Activated T-cell treated with anti-CD3 and anti-CD28 coated beads, Interleukin-2, amount 50 U/mL, for 48 hours (primary cell): ENCODE measurements at places on chromosomes 16 and 17.

GRCh38 chr17:1766382-1767135 lies 4.7 kb downstream of the SERPINF1 start:
- no peak for DNase-seq

DNA sequence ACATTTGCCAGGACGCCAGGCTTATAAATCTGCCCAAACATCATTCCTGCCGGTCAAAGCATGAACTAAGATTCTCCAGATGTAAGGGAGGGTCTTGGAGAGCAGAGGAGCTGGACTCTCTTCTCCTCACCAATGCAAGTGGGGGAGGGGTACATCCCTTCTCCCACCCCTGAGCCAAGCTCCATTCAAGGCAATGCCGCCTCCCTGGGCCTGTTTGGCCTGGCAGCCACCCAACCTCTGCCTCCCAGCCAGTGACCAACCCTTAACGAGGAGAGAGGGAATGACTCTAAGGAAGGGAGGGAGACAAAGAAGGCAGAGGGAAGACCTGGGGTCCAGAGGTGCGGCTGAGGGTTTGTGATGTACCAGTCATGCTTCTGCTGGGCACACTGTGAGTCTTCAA lies 13.8 kb downstream of the C17orf50 start:
- DNase-seq, result no peak

GRCh38 chr16:20937736-20938135 lies 37.2 kb downstream of the LYRM1 start:
- DNase-seq, result no peak

DNA sequence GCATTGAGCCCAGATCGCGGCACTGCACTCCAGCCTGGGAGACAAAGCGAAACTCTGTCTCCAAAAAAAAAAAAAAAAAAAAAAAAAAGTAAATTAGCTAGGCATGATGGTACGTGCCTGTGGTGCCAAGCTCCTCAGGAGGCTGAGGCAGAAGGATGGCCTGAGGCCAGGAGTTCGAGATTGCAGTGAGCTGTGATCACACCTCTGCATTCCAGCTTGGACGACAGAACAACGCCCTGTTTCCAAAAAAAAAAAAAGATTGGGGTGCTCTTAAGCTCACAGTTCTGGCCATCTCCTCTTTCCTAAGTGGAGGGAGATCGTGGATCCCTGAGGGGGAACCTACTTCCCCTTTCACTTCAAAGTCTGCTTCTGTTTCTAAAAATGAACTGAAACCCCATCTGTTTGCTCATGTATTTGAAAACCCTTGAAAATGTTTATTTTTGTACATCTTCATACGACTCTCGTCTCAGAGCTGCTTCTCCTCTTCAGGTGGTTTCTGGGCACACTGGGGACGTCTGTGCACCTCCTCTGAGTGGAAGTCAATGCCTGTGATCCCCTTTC lies 138.8 kb downstream of the PRKCA start:
- DNase-seq, result no peak

DNA sequence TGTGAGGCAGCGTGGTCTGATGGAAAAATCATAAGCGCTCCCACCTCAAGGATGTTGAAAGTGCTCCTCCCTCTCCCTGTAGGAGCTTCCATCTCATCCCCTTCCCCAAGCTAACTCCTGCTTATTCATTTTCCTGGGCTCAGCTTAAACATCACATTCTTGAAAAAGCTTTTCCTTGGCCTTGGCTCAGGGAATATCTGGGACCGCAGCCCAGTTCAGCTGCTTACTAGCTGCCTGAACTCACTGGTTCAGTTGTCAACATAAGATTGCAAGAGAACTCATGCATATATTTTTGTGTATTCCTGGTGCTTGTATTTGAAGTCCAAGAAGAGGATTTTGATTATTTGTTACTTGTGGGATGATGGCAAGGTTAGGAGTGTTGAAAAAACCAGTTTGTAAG lies 91.5 kb downstream of the UTP18 start:
- no peak for DNase-seq

GRCh38 chr17:62631936-62632924 lies 4.8 kb downstream of the MRC2 start:
- DNase-seq, result no peak

DNA sequence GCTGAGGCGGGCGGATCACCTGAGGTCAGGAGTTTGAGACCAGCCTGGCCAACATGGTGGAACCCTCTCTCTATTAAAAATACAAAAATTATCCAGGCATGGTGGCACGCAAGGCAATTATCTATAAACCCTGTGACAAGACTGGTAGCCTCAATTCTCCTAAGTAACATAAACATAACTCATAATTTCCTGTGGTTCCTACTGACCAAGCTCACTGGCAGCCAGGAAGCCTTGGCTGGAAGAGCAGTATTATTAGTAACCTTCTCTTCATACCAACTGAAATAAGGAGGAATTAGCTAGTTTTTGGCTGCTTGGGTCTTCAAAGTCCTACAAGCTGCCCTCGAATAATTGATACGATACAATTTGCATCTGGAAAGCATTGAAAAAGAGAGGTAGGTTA lies 31.6 kb upstream of the LRRC37A3 start:
- DNase-seq, result no peak

- no peak for DNase-seq
Observed at GRCh38 chr17:77493901-77494663, 353.3 kb downstream of the SEC14L1 start.

DNA sequence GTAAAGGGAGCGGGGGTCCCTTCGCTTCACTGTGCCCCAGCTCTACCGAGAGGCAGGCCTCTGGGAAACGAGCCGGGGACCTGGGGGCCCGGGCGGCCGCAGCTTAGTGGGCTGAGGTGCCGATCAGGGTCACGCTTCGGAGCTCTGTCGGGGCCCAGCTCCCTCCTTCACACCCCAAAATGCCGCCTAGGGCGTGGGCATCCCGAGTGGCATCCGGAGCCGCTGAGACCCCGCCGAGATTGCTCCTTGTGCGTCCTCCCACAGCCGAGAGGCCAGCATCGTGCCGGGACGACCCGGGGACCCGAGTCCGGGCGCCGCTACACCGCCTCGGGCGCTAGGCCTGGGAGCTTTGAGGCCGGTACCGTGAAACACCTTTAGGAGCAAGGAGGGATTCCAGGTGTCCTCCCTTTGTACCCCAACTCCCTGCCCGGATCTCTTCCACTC lies 1.3 kb downstream of the SALL1 start:
- no peak for DNase-seq

DNA sequence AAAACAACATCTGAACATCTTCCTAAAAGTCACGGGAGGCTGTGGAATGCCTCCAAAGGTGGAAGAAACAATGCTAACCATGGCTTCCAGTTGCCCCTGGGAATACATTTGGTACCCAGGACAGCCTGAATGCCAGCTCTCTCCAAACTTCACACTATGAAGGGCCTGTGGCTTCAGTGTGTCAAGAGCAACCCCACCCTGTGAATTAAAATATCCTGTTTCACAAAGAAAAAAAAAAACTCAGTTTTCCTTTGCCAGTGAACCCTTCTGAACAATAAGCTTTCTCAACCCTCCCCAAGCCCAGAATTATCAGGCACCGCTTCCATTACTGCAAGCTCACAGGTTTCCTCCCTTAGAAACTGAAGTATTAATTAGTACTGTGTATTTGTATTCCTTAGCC lies 69.8 kb downstream of the SLC39A11 start:
- DNase-seq, result no peak

DNA sequence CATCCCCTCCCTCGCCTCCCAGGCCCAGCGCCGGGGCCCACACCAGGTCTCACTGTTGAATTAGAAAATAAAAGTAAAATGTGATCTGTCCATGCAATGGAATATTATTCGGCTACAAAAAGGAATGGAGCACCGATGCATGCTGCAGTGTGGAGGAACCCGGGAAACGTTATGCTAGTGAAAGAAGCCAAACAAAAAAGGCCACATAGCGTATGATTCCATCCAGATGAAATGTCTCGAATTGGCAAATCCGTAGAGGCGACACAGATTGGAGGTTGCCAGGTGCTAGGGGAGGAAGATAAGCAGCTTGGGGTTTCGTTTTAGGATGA lies 972 bp upstream of the ADCY9 start:
- no peak for DNase-seq

DNA sequence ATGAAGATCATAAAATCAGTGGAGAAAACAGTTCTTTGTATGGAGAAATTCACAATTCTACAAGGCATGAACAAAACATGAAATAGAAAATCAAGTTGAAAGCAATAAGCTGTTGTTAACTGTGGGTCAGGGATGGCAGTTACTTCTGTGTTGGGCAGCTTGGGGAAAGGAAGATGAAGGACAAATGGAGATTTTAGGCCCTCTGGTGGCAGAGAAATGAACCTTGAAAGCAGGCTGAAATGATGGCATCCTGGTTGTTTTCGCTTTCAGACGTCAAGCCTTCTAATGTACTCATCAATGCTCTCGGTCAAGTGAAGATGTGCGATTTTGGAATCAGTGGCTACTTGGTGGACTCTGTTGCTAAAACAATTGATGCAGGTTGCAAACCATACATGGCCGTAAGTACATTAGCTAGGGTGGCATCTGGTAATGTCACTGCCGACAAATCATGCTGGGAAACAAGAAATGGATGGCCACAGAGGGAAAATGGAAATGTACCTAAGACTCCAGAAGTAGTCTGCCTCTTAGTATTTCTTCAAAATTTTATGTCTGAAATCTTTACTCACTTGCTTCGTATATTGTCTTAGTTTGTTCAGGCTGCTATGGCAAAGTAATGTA lies 108.9 kb downstream of the MAP2K6 start:
- no peak for DNase-seq

GRCh38 chr17:40374821-40375498 lies 10.4 kb upstream of the GJD3 start:
- DNase-seq, result peak; percentile 14

DNA sequence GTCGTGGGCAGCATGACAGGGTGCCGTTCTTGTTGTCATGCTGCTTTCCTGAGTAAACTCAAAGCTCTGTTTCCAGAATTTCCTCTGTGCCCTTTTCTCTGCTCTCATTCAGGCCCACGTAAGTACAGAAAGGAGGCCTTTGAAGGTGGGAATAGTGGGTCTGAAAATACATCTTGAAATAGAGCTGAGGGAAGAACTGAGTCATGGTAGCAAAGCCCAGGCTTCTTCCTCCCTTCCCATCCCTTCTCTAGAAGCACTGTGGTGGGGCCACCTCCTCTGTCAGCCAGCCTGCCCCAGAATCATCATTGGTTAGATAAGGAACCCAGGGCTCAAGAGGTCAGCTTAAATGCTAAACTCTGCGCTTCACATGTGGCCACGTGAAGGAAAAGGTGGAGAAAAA lies 9.4 kb downstream of the CTRL start:
- DNase-seq, result no peak

- no peak for DNase-seq
Observed at GRCh38 chr16:84254062-84254461, 14.2 kb upstream of the KCNG4 start.

- DNase-seq, result no peak
Observed at GRCh38 chr16:83109490-83110125, 482.8 kb downstream of the CDH13 start.

DNA sequence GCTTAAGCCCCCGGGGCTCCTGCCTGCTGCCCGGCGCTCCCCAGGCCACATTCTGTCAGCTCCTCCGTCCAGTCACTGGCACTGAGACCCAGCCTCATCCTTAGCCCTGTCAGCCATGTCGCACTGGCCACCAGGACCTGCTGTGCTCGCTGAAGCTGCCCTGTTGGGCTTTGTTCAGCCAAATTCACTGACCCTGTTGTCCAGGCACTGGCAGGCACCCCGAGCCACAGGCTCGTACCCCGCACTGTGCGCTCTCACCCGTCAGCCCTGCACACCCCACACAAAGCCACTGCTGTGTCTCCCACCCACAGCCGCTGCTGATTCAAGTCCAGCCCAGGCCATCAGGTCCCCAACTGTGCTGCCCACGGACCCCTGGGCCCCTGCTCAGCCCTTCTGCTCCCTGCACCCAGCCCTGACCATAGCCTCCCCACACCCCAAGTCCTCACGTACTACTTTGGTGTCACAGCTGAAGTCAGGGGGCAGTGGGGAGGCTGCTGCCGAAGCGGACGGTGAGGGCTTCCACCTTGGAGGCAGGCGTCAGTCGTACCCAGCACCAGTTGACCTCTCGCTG lies 131.5 kb upstream of the CHMP6 start:
- no peak for DNase-seq

DNA sequence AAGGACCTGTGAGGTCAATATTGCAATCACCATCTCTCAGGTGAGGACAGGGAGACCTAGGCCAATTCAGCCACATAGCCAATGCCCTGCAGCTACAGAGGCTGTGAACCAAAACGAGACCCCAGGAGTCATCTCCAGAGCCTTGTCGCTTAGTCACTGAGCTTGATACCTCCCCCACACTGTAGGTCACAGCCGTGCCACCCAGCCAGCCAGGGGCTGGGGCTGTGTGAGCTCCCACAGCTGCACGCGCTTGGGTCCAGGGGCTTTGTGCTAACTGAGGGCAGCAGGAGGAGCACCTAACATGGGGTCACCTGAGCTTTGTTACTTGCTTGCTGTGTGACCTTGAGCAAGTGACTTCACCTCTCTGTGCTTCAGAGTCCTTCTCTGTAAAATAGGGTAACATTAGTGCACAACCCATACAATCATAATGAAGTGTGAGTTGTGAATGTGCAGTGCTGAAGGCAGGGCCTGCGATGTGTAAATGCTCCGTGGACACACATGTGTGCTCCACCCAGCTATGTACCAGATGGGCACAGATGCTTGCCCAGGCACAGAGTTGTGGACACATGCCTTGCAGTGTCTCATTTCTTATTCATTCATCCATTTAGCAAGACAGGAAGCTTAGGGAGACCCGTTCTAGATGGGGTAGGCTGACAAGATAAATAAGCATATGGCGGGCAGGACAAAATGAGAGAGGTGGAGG lies 25.9 kb downstream of the SBK1 start:
- no peak for DNase-seq

DNA sequence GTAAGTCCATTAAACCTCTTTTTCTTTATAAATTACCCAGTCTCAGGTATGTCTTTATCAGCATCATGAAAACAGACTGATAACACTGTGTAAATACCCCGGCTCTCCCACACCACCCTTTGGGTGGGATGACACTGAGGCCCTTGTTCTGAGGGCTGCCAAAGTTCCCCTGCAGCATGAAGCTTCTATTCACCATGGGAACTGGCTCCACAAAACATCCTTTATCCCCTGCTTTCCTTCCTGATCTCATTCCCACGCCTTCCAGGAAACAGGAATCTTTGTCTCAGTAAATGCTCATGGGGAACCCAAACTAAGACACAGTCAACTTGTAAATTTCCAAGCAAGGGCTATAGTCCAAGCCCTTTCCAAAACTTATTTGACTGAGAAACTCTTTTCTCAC lies 88.4 kb downstream of the ABCC12 start:
- DNase-seq, result no peak
